Fibroblast of skin of left quadriceps (primary cell): ENCODE measurements at places on chromosomes 13 and 19.
A peak's percentile ranks its signal among the peaks of the same experiment; 100 is the strongest.

DNA sequence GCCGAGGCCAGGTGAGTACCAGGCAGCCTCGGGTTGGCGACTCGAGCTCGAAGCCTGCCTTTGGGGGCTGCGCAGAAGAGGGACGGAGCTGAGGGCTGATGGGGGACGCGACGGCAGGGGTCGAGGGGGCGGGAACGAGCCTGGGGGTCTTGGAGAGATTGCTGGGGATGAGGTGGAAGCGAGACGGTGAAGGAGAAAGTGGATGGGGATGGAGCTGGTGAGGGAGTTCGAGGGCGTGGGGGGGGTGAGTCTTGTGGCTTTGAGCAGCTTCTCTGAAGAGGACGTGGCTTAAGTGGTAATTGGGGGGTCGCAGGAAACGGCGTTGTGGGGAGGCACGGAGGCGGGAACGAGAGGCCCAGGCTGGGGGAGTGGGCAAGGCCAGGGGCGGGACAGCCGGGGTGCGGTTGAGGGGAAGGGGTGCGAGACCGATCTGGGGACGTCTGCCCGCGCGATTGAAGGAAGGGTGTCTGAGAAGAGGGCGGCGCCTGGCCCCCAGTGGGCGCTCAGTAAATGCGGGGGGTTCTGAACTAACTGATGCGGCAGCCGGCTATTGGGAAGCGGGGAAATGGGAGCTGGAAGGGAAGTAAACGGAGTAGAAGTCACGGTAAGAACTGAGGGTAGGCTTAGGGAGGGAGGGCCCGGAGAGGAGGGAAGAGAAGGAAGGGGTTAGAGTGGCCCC lies 426 bp downstream of the MYO9B start:
- DNase-seq, result no peak

GRCh38 chr13:110089815-110090214 lies 217.1 kb downstream of the COL4A1 start:
- DNase-seq, result no peak

DNA sequence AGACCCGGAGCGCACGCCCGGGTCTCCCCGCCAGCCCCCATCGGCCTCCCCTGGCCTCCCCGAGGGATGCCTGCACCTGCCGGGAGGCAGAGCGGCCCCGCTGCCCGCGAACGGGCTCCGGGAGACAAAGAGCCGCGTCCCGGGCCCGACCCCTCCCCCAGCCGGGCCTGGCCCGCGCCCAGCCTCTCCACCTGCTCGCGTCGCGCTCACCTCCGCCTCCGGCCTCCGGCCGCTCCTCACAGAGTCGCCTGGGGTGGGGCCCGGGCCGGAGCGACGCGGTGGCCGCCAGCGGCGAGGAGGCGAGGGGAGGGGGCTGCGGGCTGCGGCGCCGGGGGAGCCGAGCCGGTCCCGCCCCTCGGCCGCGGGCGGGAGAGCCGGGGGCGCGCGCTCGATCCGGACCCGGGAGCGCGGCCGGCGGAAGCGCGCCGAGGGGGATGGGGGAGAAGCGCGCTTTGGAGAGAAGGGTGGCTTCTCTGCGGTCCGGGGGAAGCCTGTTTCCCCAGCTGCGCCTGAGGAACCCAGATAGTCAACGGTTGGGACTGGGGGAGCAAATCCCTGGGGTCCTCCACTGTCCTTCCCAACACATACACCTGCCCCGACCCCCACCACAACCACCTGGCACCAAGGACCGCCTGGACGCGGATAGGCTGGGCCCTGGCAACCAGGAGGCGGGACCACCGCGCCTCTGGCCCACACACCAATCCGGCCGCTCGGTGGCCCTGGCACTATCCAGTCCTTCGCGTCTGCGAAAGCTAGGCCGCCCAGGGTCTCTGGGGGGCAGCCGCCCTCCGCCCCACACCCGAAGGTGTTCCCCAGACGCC lies at the start of gene PRR36:
Gene PRR36, minus strand, starts transcription at position 315 of the 821 bp plus-strand sequence. CDS start 701 bp downstream, outside the sequence.
- DNase-seq, result no peak

GRCh38 chr19:8491574-8491973 lies 10.9 kb downstream of the PRAM1 start:
- no peak for DNase-seq

DNA sequence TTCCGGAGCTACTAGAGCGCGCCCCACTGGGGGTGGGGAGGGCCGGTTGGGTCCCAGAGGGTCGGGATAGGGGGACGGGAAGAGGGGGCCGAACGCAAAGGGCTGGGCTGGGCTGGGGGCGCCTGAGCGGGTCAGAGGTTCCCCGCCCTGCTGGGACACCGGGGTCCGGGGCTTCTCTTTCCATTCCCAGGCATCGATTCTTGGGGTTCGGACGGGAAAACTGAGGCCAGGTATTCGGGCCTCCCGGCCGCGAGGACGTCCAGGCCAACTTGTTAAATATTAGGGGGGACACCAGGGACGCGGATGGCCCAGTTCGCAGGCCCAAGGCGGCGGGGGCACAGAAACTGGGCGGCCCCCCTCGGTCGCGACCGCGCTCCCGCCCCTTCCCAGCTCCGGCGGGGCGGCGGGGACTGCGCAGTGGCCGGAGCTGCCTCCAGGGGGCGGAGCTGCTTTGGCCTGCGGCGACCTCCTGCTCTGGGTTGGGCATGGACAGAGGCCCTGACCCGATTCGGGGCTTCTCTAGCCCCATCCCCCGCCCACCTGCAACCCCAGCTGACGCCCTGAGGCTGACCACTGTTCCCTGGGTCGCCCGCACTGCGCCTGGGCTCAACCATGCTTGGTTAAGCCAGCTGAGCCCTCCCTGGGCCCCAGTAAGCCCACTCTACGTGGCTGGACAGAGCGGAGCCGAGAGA lies 1.2 kb upstream of the KLF16 start:
- no peak for DNase-seq

GRCh38 chr19:5228932-5229777 lies 111.5 kb downstream of the PTPRS start:
- no peak for DNase-seq

DNA sequence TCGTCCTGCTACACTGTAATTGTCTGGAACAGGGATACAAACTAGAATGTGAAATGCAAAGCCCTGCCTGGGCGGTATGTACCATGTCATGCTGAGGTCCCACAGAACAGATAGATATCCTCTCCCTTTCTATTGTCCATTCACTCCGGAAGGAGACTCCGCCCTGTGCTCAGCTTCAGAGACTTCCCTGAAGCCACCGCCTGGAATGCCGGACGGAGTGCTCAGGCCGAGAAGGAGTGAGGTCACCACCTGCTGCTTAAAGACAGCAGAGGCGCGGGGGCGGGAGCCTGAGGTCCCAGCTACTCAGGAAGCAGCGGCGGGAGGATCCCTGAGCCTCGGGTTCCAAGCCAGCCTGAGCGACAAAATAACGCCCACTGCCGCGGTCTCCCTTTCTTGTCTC lies 890 bp upstream of the ZNF611 start:
- DNase-seq, result no peak

DNA sequence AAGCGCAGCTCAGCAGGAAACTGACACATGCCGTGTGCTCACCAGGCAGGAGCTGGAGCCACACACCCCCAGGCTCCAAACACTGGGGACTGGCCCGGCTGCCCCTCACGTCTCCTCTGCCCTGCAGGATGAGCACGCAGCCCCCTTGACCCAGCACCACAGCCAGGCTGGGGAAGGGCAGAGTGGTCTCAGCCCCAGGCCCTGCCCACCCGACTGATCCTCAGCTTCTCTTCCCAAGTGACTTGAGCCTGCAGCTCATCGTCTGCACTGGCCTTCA lies 20.3 kb downstream of the GRTP1 start:
- DNase-seq, result no peak

DNA sequence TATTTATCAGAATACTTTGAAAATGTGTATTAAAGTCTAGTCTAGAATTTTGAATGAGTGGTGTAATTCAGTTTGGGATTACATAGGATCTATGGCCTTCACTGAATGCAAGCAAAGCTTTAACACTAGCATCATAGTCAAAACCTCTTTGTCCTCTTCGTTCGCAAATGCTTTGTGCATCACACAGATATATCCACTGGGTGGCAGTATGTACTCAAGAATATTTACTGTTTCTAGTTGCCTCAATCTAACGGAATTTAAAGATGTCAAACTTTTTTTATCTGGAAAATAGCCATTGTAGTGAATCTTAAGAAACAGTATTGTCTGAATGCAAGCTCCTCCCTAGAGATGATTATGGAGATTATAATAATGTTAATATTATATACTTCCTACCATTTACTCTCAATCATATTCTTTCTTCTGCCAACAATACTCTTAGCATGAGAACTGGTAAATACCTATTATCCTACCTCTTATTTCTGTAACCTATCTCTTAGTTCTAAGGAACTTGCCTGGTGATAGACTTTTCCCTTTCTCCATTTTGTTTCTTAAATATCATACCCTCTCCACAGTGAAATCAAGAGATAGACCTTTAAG lies 25.8 kb downstream of the LACC1 start:
- DNase-seq, result peak; percentile 67

- peak; percentile 92 for DNase-seq
These were observed 213.6 kb upstream of the CSNK1A1L start for GRCh38 chr13:37319031-37319443.

- no peak for DNase-seq
These were observed 4.7 kb downstream of the AKAP8 start for GRCh38 chr19:15374796-15375440.

- DNase-seq, result no peak
These were observed 22.9 kb upstream of the SLC15A1 start for GRCh38 chr13:98775386-98775785.

DNA sequence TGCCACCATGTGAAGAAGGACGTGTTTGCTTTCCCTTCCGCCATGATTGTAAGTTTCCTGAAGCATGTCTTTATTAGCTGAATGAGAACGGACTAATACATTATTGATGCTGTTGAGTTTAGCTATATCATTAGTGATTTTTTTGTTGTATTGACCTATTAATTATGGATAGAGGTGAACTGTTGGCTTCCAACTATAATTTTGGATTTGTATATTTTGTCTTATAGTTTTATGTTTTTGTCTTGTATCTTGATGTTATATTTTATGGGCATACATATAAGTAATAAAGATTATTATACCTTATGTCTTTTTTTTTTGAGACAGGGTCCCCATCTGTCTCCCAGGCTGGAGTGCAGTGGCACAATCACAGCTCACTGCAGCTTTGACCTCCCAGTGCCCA lies 45.6 kb downstream of the ZNF627 start:
- DNase-seq, result no peak

- no peak for DNase-seq
These were observed 988.5 kb downstream of the UQCRFS1 start for GRCh38 chr19:28224441-28224840.

DNA sequence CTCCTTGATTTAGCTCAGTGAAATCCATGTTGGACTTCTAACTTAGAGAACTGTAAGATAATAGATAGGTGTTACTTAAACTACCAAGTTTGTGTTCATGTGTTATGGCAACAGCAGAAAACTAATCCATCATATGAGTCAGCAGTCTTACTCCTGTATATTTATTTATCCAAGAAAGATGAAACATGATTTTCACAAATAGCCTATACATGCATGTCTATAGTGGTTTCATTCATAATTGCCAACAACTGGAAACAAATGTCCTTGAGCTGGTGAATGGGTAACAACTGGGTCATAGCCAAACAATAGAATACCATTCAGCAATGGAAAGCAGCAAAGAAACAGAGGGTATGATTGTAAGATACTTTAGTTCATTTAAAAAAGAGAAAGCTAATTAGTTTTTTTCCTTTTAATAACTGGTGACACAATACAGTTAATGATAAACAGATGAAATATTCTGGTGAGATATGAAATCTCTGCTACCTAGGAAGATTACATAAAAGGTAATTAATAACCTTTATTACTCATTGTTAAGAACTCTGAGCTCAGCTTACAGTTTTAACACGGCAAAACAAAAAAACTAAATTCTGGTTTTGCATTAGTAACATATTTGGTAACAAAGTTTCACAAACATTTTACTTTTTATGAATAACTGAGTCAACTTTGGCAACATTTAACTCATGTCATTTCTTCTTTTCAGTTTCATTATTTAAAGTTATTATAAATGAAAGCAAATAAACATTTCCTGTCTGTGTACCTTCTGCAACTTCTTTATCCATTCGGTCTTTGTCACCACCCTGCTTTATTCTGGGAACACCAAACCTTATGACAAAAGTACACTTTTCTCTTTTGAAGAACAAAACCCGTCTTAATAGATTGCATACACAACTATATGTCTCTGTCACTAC lies 181.3 kb downstream of the LIG4 start:
- no peak for DNase-seq

DNA sequence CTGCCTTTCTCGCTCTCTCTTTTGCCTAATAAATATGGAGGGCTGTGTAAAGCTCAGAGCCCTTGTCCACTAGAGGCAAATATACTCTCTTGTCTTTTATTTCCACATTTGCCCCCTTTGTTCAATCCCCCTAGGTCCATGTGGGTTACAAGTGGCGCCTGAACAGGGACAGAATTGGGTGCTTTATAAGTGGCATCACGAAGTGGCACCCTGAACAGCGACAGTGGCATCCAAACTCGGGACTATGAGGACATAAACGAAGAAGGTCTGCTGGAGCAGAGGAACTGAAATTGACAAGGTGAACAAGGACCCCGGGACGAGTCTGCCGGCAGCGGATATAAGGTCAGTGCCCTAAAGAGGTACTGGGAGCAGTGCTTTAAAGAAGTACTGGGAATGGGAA lies 4.3 kb upstream of the ZNF610 start:
- no peak for DNase-seq

- no peak for DNase-seq
These were observed 30.0 kb upstream of the NCCRP1 start for GRCh38 chr19:39166571-39167391.

DNA sequence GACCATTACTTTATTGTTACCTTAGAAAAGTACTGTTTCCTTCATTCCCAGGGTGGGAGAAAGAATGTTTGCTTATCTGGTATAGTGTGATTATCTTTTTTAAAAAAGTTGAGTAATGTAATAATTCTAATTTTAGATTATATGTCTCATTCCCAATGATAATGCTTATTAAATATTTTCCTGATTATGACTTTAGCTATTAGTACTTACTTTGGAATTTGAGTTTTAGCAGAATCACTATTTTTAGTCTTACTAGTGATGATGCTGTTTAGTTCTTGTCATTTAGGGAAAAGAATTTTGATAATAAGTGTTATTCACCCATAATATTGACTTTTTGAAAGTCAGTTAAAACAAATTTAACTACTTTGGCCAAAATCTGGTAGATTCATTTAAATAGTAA lies 95.2 kb downstream of the FRY start:
- DNase-seq, result no peak
